RWPE2 (cell line): ENCODE measurements at places on chromosomes 12 and 14.
A peak's percentile ranks its signal among the peaks of the same experiment; 100 is the strongest.

- no peak for DNase-seq
These were observed 231.9 kb downstream of the GLT1D1 start for GRCh38 chr12:129084875-129085826.

DNA sequence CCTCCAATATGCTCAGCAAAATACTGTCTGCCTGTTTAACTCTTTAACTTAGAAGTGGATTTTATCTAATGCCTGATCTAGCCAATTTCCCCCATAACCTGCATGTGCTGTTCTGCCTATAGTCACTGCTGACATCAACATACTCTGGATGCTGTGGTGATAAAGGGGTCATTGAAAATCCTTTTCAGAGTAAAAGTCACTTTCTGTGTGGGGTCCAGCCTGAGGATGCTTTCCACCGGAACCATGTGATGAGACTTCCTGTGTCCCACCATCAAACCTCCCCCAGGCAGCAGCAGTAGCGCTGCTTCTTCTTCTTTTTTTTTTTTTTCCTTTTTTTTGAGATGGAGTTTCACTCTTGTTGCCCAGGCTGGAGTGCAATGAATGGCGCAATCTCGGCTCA, 607.0 kb downstream of the BCL11B start:
- DNase-seq: no peak

DNA sequence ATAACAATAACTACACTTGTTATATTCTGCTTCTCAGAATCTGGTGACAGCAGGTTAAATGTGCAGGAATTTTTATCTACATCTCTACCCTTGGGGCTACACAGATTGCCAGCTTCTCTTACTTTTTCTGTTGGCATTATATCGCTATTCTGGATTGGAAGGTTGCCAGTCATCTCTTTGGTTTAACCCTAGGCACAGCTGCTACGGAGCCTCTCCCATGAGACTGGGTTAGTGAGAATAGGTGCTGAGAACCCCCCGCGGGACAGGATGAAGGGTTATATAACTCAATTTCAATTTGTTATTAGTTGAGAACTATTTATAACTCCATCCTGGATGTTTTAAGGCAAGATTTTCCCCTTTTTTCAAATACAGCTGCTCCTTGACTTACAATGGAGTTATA, 73.1 kb downstream of the ACADS start:
- no peak for DNase-seq

DNA sequence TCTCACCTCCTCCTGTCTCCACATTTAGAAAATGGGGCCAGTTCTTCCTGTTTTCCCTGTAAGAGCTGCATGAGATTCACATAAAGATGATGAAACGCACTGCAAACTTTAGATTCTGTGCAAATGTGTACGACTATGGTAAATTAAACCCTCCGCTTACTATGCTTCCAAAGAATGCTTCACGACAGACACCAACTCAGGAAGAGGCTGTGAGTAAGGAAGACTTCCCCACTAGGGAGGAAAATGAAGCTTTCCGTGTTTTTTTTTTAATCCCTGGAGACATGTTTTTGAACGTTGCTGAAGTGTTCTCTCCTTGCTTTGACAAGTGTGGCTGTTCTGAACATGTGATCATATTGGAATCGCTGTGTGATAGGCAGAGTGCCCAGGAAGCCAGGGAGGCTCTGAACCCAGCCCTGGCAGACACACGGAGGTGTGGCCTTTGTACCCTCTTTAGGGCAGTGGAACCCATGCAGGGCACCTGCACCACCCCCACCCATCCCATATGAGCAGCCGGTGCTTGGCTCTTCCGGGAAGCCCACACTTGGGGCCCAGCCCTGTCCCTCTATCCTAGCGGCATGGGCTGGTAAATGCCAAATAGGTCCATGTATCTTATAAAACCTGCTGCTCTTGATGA, 7.5 kb upstream of the SYNE3 start:
- DNase-seq: no peak

GRCh38 chr12:124036657-124037109, 63.7 kb downstream of the ZNF664 start:
- DNase-seq: no peak

DNA sequence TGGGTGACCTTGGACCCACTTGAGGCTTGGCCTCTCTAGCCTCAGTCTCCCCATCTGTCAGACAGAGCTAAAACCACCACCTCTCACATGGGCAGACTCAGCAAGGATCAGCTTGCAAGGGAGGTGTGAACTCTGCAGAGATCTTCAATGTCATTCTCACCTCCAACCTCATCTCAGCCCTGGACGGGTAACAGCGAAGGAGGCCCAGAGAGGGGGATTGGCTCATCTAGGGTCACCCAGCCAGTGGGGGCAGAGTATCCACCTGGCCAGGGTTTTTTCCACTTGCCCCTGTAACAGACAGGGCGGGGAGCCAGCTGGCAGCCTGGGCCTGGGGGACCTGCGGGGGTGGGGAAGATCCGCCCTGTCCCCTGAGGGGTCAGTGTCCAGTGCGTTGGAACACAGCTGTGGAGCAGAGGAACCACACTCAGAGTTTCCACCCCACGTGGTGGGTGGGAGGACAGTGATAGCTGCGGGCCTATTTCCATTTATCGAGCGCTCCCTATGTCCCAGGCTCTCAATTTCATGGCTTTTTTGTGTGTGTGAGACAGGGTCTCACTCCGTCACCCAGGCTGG, 27.4 kb downstream of the DTX1 start:
- no peak for DNase-seq

GRCh38 chr12:29537298-29537697, 39.8 kb upstream of the OVCH1 start:
- DNase-seq: no peak

GRCh38 chr14:93019367-93019843, 96.3 kb downstream of the ITPK1 start:
- no peak for DNase-seq

- no peak for DNase-seq
These were observed 77.3 kb upstream of the GRIN2B start for GRCh38 chr12:14058717-14059116.

- peak; percentile 60 for DNase-seq
These were observed 14.7 kb downstream of the ISCA2 start for GRCh38 chr14:74508292-74508731.

DNA sequence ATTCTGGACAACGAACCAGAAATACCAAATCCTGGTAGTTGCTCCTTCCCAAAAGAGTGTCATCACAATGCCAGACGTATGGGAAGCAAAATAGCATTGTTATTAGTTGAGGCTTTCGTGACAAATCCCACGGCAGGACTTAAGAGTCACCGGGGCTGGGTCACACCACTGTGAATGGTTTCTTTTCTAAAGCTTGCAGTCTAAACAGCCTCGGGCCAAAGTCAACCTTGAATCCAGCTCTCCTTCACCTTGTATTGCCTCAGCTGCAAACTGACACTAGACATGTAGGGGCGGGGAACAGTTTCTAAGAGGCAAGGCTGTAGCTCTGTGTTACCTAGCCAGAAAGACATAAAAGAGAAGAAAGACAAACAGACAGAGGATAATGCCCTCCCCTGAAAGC, 734.8 kb downstream of the MED13L start:
- no peak for DNase-seq

DNA sequence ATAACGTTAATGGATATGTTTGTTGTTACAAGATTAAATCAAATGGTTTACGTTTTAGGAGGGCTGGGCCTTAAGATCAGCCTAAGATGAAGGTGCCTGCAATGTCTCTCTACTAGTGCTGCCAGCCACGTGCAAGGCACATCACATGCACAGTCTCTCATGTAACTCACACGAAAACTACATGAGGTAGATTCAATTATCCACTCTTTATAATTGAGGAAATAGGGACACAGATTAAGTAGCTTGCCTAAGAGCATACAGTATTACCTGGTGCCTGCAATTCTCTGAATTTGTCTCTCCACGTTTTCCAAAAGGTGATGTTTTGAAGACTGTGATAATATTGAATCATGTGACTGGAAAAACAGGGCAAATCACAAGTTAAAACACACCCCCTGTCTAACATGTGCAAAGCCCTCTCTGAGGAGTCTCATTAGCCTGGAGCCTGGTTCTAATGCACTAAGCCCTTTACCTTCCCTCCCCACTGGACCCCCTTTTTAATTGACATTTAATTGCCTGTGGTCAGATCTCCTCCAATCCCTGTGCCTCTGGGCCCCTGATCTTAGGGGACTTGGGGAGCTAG, 14.6 kb upstream of the ATP2A2 start:
- DNase-seq: no peak

- no peak for DNase-seq
These were observed 95.3 kb downstream of the BICD1 start for GRCh38 chr12:32201976-32202375.

- DNase-seq: no peak
These were observed 168.1 kb downstream of the SLC38A4 start for GRCh38 chr12:46657453-46658411.

- no peak for DNase-seq
These were observed 18.7 kb downstream of the PKP2 start for GRCh38 chr12:32877601-32878459.

- no peak for DNase-seq
These were observed 57.1 kb downstream of the ATG14 start for GRCh38 chr14:55354500-55354899.

DNA sequence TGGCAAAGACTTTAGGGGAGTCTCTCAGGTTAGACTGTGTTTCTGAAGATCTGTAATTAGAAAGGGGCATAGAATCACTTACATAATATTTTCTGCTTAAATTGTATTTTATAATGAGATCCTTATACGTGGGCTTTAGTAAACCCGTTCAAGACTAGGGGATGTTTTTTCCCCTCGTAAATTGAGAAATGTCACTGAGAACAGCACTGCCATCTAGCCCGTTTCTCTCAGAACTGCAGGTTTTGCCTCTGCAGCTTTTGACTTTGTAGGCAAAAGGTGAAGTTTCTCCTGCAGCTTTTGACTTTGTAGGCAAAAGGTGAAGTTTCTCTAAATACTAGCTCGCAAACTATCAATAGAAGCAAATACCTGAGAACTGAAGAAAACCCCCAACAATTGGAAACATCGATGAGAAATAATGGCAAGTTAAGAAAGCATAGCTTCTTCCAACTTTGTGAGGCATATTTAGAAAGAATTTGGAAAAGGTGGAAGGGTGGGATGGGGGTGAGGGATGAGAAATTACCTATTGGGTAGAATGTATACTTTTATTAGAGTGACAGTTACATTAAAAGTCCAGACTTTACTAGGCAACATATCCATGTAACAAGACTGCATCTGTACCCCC, 9.9 kb upstream of the ASPG start:
- no peak for DNase-seq

DNA sequence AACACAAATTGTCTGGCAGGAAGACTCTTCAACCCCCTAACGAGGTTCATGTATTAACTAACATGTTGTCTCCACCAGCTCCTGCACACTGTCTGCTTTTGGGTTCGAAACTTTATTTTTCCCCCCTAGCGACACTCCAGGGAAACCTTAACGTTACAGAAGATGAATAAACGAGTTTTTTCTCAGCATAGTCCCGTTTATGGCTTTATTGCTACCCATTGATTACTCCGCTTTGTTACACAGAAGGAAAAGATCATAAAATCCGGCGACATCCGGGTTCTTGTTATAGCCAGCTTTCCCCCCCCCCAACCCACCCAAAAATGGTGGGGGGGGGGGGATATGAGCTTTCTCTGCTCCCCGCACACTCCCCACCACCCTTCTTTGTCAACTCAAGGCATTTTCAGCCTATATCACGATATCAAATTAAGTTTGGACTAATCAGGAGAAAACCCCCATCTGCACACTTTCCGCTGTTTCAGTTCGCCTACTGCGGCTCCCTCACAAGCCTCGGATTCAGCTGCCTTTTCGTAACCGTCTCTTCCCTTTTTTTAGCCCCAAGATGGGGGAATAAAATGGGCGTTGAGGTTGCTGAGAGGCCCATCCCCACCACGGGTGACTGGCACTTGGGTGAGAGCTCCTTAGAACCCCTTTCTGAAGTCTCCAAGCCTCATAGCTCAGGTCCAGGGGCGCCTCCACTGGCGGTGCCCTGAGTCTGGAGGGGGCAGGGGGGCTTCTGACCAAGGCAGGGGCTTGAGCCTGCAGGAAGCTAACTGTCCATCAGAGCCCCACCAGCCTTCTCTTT, 1.4 kb upstream of the HOXC6 start:
- DNase-seq: no peak

GRCh38 chr12:26246483-26247164, 51.3 kb downstream of the SSPN start:
- peak; percentile 61 for DNase-seq

- DNase-seq: peak; percentile 49
These were observed 181.8 kb downstream of the FUT8 start for GRCh38 chr14:65594153-65594881.

DNA sequence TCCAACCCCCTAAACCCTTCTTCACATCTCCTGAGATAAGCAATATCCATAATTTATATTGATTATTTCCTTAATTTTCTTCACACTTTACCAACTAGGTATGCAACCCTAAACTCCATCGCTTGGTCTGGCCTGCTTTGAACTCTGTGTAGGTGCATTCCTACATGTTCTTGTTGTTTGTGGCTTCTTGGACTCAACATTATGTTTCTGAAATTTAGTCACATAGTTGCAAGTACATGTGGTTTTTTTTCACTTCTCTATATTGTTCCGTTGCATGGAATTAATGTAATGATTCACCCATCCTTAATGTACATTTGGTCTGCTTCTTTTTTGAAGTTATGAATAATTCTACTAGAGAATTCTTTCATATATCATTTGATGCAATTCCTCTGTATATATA, 1.6 kb upstream of the TAS2R30 start:
- DNase-seq: no peak

DNA sequence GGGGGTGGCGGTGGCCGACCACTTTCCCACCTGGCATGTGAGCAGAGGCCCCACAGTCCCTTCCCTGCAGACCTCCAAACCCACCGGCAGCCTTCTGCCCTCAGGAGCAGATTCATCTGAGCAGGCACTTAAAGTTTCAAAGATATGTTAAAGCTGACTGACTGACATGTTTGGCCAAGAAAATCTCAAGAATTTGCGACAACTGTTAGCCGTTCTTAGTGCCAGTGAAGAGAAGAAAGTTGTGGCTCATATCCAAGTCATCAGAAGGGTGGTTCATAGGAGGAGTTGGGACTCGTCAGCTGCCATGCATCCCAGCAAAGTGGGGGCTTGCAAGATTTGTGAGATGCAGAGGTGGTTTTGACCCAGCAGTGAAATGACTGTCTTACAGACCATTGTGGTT, 27.2 kb downstream of the ELK3 start:
- DNase-seq: peak; percentile 20

DNA sequence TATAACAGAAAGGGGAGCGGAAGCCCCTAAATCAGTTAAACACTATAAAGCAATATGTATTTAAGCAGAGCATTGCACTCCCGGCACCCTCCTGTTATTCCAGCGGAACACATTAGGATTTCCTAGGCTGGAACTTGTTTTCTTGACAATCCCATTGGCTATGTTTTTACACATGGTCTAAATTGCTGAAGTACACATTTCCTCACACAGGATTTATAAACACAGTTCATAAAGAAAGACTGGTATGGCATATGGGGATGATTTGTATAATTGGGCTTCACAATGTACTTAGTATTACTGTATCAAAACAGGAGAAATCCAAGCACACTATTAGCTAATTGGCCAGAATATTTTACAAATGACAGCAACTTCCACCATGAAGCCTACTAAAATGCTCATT, 23.3 kb downstream of the PAX9 start:
- DNase-seq: no peak

GRCh38 chr12:93043192-93043876, 114.2 kb upstream of the EEA1 start:
- no peak for DNase-seq

GRCh38 chr12:71846322-71846940, 6.9 kb downstream of the TBC1D15 start:
- no peak for DNase-seq
